ENCODE measurements at places on chromosomes 4 and X.

DNA sequence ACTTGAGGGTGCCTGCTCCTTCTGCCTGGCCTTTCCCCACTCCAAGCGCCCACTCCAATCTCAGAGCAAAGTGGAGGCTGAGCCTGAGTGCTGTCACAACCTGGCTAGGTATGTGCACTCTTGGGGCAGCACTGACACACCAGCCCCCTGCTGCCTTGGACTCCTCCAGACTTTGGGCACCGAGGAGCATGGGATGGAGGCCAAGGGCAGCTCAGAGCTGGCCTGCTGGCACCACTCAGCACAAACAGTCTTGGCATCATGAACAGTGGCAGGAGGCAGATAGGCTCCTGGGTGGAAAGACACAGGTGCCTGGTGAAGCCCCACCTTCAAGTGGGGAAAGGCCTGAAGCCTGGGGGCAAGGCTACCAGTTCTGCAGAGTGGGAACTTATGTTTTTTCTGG lies 91.8 kb downstream of the KCNIP4 start:
- DNase-seq: no peak

GRCh38 chr4:173247321-173247720 lies 78.7 kb downstream of the GALNT7 start:
- DNase-seq: no peak

- DNase-seq: no peak
Observed at GRCh38 chr4:83392562-83392961, 57.9 kb upstream of the HPSE start.

DNA sequence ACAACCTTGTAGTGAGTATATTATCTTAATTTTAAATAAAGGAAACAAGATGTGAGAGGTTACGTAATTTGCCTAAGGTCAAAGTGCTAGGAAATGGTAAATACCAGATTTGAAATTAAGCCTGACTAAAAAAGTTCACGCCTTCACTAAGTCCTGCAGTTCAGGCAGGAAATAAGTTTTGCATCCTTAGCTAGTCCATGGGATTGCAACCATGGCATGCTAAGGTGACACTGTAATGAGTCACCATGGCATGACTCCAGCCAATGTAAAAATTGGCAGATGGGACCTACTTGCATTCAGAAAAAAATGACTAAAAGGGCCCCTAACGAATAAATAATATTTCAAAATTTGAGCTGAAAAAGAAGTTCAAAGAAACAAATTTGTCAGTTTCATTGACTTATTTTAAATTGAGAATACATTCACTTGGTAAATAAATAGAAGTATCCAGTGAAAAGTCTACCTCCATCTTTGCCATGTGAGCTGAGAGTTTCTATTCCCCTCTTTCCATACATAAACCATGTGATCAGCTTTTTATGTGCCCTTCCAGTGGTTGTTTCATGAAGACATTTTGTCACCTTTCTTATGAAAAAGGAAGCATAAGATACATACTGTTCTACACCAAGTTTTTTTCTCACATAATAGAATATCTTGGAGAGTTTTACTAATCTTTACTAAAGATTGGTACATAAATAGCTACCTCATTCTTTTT lies 72.4 kb downstream of the ANKRD50 start:
- DNase-seq: no peak

DNA sequence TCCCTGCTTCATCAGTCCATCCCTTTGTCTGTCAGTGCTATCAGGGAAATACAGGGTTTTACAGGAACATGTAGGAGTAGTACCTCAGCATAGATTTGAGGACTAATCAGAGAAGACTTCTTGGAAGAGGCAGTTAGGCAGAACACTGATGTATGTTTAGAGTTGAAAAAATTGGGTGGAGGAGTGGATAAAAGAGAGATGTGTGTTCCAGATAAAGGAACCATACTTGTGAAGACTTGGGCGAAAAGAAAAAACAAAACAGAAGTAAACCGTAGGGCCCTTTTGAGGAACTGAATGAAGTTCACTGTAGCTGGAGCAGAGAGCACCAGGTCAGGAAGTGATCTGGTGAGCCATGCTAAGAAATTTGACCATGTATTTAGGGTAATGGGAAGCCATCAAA lies 32.3 kb downstream of the AFF1 start:
- DNase-seq: no peak

DNA sequence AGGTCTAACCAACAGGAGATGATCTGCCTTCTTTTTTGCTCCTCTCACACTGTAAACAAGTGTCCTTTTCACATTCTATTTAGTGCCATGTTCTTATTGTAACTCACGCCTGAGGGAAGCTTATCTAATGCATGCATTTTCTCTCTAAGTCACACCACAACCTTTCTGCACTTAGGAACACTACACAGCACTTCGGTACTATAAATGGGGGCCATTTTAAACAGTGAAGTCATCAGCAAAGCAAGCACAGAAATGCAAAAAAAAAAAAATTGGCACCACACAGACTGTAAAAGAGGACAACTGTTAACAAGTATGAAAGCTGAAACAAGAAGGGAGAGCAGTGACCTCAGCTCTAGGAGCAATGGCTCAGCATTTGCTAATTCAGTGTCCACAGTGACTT lies 45.2 kb downstream of the PRSS12 start:
- no peak for DNase-seq

DNA sequence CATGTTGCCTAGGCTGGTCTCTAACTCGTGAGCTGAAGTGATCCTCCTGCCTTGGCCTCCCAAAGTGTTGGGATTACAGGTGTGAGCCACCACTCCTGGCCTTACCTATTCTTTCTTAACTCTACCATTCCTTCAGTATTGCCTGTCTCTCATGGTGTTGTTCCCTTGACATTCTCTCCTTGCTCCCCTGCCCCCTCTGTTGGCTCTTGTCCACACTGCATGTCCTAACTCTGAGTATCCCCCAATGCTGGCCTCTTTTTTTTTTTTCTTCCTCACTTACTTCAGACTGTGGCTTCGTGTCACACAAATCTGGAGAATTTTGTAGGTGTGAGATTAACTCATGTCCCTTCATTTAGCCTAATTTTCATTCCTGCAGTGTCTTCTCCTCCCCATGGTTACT lies 22.9 kb upstream of the FRMPD4 start:
- no peak for DNase-seq

DNA sequence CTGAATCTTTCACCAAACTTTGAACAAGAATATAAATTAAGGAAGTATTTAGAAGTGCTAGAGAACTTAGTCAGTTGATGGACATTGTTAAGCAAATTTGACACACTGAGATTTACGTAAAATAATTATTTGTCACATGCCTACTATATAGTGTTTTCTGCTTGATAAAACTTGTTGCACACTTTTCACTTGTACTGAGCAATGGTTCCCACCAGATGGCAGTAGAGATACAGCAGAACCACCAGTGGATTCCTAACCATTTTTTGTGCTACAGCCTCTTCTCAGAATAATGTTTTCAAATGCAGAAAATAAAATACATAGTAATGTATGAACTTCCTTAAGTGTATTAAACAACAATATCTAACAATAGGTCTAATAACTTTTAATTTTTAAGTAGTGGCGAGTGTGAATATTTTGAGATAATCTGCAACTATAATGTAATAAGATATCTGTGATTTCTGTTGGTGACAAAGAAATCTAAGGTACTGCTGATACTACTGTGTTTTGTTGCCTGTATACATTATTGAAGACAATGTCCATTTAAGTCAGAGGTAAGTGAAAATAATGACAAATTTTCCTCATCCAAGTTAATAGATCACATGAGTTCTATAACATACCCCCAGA lies 81.2 kb downstream of the APOOL start:
- no peak for DNase-seq

DNA sequence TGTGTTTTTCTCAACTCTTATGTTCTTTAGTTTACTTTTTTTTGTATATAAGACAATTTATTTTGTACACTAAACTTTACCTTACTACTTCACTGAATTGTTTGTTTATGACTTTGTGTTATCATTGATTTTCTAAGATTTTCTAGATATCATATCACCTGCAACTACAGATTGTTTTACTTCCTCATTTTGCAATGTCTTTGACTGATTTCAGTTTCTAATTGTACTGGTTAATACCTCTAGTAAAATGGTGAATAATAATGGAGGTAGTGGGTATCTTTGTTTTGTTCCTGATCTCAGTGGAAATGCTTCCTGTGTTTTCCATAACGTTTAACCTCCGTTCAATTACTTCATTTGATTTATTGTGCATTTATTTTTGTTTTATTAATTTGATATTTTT lies 490.2 kb downstream of the TLL1 start:
- DNase-seq: no peak

All from stimulated activated naive CD4-positive, alpha-beta T cell treated with Interleukin-2 at 50 U/mL for 16 hours (primary cell).